ENCODE measurements at places on chromosomes 4 and X.

GRCh38 chrX:132561974-132562373 lies 73.1 kb upstream of the MBNL3 start:
- DNase-seq: no peak

GRCh38 chr4:91829531-91829930 lies 474.2 kb upstream of the GRID2 start:
- no peak for DNase-seq

- DNase-seq: no peak
Measured at GRCh38 chr4:61604054-61604453, 403.9 kb downstream of the ADGRL3 start.

GRCh38 chr4:41715155-41715554 lies 33.4 kb downstream of the PHOX2B start:
- no peak for DNase-seq

DNA sequence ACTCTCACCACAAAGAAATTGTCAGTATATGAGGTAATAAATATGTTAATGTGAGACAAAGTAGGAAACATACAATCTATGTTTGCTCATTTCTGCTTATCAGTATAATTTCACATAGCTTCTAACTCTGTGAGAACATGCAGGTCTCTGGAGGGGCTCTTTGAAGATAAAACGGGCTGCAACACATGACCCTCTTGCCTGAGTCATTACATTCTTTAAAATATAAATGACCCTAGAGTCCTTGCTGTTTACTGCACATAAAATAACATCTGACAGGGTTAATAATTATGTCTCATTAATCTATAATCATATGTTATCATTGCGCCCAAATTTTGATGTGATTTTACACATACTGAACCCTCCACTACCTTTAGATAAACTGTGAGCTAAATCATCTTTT lies 681.5 kb downstream of the ARAP2 start:
- DNase-seq: no peak

DNA sequence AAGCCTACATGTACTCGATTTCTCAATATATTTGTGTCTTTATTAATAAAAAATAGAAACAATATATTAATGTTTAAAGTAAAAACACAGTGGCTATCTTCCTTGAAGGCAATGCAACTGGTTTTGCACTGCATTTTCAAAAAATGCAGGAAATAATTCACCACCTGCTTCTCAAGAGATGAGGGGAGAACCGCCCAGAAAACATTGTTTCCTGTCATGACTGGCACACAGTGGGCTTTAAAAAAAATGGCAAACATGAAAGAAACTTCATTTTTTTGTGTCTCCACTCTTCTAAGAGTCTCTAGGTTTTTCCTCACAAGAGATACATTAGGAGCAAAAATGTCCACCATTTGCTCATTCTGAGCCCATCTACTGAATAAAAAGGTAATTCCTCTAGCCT lies 50.8 kb upstream of the C4orf50 start:
- no peak for DNase-seq

DNA sequence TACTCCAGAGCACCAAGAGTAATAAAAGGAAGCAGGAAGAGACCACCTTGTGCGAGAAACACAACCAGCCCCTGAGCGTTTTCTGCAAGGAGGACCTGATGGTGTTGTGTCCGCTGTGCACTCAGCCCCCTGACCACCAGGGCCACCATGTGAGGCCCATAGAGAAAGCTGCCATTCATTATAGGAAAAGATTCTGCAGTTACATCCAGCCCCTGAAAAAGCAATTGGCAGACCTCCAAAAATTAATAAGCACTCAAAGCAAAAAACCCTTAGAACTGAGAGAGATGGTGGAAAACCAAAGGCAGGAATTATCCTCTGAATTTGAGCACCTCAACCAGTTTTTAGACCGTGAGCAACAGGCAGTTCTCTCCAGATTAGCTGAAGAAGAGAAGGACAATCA lies 5.7 kb downstream of the TRIM75 start:
- no peak for DNase-seq

- DNase-seq: no peak
Measured at GRCh38 chrX:94400488-94400887, 726.5 kb downstream of the FAM133A start.

DNA sequence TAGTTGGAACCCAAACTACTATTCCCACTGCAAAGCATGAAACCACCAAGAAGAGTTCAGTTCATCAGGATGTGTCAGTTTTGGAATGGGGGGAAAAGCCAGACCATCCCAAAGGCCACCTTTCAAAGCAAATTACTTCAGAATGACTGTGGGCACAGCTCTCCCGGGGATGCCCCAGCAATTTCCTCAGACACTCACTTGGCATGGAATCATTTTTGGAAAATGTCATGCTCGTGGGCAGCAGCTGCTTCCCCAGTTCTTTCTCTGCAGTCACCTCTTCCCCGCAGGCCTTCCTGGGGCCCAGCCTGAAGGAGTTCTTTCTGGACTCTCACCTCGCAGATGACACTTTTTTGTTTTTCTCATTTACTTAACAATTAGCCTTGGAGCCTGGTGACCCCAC lies 350.3 kb downstream of the NR3C2 start:
- DNase-seq: no peak

DNA sequence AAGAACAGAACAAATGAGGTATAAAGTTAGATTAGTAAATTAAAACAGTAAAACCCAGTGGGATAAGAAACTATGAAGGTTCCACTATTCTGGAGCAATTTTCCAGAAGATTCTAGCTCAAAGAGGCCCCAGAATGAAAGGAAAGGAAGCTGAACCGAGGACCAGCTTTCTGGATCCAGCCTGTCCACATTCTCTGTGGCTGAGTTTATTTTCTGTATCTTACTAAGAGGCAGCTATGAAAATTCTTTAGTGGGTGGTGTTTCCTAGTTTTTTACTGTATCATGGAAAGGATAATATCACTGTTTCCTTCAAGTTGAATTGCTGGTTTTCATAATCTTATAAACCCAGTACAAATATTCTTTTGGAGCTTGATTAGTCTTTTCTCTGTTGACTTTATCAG lies 11.8 kb downstream of the DAPP1 start:
- DNase-seq: no peak
